ENCODE measurements at places on chromosomes 6 and 20. TPM values are rescaled to one million over a fixed set of nuclear protein-coding genes. Genes with fewer than 3 reads are reported as not detected.

DNA sequence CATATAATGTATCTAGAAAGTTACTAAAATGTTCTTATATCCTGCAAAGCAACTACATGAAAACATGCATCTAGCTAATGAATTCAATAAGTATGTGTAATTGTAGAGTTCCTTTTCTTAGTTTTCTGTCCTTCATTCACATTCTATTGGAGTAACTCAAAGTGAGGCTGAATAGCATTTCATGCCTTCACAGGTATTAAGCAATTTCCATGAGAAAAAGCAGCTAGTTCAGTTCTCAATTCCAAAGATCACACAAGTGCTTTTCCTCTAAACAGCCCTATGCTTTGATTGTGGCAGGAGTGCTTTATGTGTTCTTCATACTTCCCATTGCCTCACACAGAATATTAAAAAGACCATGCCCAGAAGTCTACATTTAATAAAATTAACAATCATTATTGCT is 274.9 kb downstream of the RFPL4B start:
- no peak for DNase-seq

DNA sequence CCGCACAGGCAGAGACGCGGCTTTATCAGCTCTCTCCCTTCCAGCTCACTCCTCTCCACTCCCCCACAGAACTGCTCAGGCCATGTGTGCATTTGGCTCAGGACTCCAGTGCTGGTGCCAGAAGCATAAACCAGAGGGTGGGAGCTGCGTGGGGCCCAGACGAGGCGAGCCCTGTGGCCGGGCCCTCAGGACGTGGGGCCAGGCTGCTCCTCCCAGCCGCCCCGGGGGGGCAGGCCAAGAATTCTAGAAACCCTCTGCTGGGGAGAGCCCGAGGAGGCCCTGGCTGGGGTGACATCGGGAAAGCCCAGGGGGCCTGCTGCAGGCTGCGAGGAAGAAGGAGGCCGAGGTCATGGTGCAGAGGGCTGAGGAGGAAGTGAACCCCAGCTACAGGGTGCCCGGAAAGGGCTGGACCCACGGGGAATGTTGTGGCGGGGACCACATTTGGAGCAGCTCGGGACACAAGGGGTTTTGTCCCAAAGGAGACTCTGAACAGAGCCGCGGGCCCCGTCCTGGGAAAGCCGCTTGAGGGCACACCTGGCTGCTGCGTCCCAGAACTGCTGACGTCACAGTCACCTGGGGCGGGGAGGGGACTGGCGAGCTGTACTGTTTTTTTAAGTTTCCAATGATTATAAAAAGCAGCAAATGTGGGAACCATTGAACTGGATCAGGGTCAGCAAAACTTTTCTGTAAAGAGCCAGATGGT is 107.1 kb downstream of the BANF2 start:
- DNase-seq: no peak

- DNase-seq: no peak
These were observed 4.5 kb upstream of the BRD2 start for GRCh38 chr6:32963866-32964265.

- no peak for DNase-seq
These were observed 32.7 kb downstream of the CEBPB start for GRCh38 chr20:50223039-50224005.

- no peak for DNase-seq
These were observed 109.1 kb downstream of the BACH2 start for GRCh38 chr6:90187437-90188121.

- DNase-seq: no peak
These were observed 82.9 kb downstream of the ELOVL4 start for GRCh38 chr6:79864421-79864820.

DNA sequence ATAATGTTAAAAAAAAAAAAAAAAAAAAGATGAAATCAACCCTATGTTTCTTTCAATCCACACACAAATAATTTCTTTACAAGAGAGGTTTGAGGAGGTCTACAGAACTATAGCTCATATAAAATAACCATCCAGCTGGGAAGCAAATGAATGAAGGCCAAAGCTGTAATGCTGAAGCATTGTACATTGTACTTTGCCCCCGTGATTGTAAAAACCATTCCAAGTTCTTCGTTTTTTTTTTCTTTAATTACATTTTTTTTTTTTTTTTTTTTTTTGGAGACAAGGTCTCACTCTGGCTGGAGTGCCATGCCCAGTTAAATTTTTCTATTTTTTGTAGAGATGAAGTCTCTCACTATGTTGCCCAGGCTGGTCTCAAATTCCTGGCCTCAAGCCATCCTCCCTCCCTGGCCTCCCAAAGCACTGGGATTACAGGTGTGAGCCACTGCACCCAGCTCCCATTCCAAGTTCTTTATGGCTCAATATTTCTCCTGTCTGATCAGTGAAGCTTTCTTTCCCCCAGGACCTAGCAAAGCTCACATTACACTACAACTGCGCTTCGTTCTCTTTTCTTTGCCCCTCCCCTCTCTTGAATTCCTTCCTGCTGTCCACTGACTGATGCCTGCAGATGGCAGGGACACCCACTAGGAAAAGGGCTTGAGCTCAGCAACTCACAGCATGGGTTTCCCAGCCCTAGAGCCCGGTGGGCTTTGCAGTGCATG is 53.0 kb upstream of the NOP56 start:
- DNase-seq: no peak

DNA sequence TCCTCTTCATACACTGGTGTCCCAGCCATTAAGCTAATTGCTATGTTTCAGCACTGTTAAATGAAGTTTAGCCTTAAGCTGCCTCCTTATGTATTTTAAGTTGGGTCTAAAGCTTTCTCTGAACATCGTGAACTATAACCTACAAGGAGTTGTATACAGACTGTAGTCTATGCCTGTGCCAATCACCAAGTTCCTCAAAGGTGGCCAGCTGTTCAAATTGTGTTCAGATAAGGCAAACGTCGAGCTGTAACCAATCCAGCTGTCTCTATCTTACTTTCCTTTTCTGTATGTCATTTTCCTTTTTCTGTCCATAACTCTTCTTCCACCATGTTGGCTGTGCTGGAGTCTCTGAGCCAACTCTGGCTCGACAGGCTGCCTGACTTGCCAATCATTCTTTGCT is 199.6 kb downstream of the OGFRL1 start:
- DNase-seq: no peak

- no peak for DNase-seq
These were observed 307.3 kb upstream of the SUPT3H start for GRCh38 chr6:45685076-45685475.

DNA sequence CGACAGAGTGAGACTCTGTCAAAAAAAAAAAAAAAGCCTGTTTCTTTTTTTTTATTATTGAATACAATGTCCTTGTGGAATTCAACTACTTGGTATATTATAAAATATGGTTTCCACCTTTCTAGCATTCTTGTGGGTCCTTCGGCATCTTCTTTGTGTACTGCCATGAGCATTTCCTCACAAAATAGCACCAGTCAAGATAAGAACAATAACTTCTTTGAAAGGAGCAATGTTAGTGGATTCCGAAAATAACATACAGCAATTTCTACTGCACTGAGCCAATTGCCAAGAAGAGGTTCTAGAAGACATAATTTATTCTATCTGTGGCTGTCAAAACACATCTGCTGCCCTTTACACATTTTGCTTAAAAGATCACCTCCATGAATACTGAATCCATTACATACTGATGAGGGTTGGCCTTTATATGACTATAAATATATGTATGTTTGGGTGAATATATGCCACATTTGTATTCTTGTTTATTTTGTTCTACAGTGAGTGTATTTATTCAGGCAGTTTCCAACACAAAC is 19.1 kb upstream of the SPTLC3 start:
- DNase-seq: no peak

DNA sequence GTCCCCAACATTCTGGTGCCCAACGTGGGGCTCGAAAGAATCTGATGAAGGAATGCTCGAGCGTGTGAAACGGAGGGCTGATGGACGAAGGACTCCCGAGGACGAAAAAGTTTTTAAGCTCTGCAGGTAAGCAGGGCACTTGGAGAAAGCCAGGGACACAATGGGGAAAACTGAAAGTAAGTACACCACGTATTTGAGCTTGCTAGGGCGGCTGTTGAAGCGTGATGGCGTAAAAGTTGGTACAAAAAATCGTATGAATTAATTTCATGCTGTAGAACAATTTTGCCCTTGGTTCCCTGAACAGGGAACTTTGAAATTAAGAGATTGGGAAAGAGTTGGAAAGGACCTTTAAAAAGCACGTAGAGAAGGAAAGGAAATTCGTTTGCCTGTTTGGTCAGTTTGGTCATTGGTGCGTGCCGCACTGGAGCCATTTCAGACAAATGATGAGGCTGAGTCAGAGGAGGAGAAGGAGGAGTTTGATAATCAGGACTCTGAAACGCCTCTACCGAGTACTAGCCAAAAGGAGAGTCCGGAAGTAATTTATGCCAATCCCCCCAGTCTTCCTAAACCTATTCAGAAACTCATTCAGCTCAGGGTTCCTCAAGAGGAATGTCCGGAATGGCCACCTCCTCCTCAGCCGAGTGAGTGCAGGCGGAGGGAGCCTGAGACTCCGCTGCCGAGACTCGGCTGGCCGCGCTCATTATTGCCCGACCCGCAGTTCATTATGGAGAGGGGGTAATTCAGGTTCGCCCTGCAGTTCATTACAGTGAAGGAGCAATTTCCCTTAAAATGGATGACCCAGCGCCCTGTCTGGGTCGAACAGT is 59.2 kb upstream of the PRSS16 start:
- peak; percentile 79 for DNase-seq

GRCh38 chr6:73779943-73780342 is 83.9 kb downstream of the CD109 start:
- DNase-seq: no peak

GRCh38 chr20:25032478-25033264 is 25.3 kb downstream of the ACSS1 start:
- no peak for DNase-seq

The APOM gene
- total RNA-seq: 4.2 TPM

The PDE7B gene
- not detected for total RNA-seq

The GABRR1 gene
- 0.02 TPM for total RNA-seq

The TMEM244 gene
- total RNA-seq: not detected

The PRDM13 gene
- not detected for total RNA-seq
